ENCODE measurements at places on chromosomes 11 and 22.
A peak's percentile ranks its signal among the peaks of the same experiment; 100 is the strongest.

- peak; percentile 66 for DNase-seq
These were observed 9.7 kb downstream of the FXYD2 start for GRCh38 chr11:117814766-117815261.

DNA sequence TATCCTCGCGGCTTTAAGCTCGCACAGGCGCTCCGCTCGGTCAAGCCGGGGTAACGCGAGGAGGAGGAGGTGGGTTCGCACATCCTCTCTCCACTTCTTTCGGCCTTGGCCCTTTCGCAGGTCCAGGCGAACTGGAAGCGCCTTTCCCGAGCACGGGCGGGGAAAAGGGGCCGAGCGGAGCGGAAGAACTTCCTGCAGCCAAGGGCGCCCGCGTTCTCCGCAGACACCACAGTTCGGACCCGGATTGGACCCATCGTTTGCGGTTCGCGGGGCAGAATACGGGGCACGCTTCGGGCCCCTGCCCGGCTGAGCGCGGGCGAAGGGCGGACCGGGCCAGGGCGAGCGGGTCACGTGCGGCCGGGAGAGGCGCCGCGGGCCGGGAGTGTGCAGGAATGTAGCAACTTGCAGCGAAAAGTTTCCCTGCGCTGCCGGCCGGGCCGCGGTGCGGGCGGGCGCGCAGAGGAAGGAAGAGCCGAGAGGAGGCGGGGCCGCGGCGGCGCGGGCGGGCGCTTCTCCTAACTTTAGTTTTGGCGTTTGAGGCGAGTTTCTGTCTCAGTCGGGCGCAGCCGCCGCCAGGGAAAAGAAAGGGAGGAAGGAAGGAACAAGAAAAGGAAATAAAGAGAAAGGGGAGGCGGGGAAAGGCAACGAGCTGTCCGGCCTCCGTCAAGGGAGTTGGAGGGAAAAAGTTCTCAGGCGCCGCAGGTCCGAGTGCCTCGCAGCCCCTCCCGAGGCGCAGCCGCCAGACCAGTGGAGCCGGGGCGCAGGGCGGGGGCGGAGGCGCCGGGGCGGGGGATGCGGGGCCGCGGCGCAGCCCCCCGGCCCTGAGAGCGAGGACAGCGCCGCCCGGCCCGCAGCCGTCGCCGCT lies at the start of gene YAP1:
Gene YAP1, plus strand, starts transcription at position 552 of the 865 bp plus-strand sequence. CDS start 402 bp downstream, outside the sequence.
- peak; percentile 27 for DNase-seq

DNA sequence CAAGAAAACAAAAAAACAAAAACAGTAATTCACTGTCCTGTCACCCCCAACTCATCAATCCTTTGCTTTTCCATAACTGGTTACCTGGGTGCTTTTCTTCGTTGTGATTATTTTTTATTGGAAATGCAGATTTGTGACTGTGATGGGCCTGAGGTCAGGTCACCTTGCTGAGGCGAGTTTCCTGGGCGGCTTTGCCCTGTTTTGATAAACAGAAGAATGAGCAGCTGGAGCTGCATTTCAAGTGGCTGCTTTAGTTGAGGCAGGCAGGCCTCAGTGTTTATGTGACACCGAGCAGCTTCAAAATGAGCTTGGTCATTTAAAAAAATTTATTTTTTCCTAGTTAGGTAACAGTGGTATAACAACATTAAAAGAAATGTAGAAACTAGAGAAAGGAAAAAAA lies 22.2 kb downstream of the PTPRJ start:
- DNase-seq, result no peak

DNA sequence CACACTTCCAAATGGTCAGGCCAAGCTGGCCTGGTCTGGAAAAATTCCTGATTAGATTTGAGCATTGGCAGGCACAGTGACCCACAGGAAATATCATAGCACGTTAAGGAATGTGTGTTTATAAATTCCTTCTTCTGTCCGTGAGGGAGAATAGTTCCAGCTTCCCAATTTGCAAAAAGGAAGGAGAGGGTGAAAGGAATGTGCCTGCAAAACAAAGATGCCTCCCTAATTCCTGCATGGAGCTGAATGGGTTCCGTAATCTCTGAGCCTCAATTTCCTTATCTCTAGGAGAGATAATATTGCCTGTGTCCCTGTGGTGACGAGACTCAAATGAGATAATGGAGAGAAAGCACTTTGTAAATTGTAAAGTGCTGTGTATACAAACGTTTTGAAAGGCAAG lies 105.1 kb downstream of the FEZ1 start:
- DNase-seq, result no peak

DNA sequence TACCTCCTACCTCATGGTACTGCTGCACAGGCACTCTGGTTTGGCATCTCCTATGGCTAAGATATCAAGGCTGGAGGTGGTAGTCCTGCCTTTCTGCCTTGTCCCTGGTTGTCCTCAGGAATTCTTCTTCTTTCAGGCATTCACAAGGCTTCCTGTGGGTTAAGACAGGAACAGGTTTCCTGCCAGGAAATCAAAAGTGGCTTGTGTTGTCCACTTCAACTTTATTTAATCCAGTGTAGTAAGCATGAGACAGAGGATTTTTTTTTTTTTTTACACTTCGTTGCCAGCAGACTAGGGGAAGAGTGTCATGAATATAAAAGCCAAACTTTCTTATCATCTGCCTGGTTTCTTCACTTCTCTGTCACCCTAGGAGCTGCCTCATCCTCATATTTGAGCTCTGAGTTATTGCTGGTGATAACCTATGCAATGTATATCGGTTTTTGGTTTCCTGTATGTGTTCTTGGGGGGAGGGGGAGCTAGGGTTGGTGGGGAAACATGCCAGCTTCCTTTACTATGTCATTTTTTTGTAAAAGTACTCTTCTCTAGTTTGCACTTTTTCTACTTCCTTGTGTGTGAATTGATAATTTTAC lies 50.2 kb downstream of the XKR3 start:
- no peak for DNase-seq

DNA sequence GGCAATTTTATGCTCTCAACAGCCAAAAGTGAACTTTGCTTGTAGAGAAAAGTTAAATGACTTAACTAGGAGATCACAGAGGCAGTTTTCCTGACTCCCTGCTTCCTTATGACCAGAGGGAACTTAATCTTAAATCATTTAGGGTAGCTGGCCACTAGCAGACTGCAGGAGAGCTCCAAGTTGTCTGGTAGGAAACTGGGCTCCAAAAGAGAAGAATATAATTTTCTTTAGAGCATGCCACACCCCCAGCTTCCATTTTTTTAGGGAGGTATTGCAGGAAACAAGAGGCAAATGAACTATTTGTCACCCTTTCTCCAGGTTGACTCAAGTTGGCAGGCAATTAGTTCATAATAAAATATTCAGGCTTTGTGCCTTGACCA lies 2.6 kb downstream of the METTL15 start:
- no peak for DNase-seq

- DNase-seq, result peak; percentile 17
These were observed 24.7 kb downstream of the DGCR2 start for GRCh38 chr22:19097518-19097917.

DNA sequence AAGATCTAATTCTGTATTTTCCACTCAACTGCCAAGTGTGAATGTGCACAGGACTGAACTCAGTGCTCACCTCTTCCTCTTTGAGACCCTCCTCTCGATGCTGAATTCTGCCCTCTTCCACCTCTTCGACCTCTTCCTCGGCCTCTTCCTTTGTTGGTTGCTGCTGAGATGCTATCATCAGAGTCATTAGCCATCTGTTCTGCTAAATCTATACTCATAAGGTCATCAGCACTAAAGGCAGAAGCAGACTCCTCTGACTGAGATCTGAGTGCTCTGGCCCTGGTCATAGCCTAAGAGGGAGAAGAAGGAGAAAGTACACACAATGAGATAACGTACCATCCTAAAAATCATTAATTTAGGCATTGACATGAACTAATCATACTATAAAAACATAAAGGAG lies 45.9 kb upstream of the GPR83 start:
- no peak for DNase-seq

- DNase-seq, result peak; percentile 17
These were observed 10.4 kb upstream of the SREBF2 start for GRCh38 chr22:41822317-41823057.

DNA sequence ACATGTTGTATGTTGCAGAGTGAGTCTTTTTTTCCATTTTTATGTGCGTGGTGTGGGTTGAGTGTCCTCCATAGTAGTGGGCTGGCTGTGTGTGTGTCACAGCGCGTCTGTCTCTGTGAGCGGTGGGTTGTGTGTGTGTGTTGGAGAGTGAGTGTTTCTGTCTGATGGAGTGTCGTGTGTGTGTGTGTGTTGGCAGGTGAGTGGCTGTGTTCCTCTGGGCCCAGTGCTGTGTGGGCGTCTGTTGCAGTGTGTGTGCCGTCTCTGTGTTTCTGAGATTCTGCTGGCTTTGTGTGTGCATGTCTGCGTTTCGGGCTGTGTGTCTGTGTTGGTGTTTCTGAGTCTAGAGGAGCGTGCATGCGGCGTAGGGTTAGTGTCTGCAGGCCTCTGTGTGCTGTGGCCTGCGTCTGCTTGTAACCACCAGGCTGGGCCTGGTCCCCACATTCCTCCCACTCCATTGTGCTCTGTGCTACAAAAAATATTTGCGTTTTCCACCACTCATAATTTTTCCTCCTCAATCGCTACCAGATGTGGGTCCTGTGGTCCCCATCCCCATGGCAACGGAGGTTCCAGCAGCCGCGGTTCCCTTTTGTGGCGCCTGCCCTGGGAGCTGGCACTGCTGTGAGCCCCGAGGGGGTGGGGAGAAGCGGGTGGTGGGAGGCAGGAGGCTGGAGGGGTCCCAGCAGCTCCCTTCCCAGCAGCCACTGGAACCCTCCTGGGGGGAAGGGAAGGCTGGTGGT lies 15.2 kb downstream of the SCARF2 start:
- DNase-seq, result no peak

DNA sequence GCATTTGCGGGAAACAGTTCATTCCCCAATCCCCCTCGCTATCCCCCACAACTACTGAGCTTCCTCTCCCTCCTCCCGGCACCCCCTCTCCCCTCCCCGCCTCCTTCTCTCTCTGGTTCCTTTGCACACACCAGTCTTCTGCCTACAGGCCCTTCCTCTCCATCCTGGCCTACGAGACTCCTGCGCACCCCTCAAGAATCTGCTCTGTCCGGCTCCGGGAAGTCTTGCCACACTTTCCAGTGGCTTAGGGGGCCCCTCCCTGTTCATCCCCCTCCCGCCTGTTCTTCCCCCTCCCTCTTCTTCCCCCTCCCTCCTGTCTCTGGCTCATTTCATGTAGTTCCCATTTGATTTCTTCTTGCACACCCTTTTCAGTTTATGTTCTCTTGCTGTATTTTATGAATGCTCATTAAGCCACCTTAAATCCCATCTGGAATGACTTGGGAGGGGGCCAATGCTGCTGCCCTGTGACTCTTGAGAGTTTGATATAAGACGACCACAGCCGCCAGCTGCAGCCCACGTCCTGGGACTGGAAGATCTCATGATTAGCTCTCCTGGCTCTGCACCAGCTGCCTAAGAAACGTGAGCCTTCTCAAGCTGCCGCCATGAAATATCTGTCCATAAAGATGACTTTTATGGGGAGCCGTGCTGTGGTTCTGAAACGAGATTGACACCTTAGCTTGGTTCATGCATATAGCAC lies 50.9 kb downstream of the RPS6KA4 start:
- DNase-seq, result peak; percentile 35

- DNase-seq, result peak; percentile 81
These were observed 93.9 kb downstream of the TECTA start for GRCh38 chr11:121194731-121195596.

DNA sequence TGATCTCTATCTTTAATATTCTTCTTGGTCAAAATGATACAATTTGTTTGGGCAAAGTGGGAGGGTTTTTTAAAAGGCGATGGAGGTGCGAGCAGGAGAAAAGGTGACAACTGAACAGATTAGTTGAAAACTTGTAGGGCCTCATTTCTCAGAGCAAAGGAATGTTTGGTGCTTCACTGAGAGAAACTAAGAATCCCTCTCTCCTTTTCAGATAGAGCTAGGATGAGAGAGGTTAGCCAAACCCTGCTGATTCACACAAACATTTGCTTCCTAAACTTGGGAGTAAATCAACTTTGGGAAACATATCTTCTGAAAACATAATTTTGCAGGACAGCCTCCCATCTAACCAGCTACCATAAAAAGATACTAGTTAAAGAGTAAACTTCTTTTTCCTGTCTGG lies 57.0 kb downstream of the PHF21A start:
- no peak for DNase-seq

GRCh38 chr11:9029422-9029821 lies 25.6 kb upstream of the NRIP3 start:
- DNase-seq, result no peak

DNA sequence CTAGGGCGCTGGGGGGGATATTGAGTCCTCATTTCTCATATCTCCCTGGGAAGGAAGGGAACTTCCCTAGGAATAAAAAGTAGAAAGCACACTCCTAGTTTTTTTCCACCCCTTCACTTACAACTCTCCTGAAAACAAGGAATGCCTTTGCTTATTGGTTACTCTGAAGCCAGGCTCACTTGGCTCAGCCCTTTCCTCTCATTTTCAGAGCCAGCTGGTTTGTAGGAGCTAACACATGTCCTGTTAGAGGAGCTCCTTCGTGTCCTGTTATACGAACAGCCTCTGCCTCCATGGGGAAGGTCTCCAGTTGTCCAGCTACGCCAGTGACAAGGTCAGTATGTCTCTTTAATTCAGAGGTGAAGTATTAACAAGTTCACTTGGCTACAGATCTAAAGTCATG lies 17.6 kb downstream of the ALKBH8 start:
- no peak for DNase-seq

DNA sequence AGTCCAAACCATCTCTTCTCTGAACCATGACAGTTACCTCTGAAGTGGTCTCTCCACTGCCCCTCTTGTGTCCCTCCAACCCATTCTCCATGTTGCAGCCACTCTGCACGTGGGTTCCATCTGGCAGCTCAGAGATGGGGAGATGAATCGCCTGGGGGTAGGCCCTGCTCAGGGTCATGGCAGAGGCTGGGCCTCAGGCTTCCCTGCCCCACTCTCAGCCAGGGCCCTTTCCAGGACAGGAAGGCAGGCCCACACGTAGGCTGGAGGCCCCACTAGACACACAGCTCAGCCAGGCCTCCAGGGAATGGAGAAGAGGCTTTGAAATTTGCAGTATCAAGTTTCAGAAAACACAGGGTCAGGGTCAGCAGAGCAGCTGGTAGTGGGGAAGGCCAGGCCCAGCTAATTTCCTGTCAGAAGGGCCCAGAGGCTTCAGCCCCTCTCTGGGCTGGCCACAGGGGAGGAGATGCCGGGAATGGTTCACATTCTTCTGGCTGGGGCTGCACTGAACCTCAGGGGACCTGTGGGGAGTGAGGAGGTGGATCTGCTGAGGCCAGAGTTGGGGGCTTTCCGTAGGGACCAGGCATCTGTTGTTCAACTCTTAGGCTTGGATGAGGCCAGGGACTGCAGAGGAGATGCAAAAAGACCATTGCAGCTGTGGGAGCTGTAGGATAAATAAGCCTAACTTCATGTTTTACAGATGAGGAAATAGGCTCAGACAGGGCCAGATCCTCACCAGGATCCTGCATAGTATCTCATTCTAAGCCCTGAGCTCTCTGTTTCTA lies 101.6 kb downstream of the SWAP70 start:
- DNase-seq, result no peak

- DNase-seq, result no peak
These were observed 30.0 kb upstream of the PTPRJ start for GRCh38 chr11:47950396-47950795.

DNA sequence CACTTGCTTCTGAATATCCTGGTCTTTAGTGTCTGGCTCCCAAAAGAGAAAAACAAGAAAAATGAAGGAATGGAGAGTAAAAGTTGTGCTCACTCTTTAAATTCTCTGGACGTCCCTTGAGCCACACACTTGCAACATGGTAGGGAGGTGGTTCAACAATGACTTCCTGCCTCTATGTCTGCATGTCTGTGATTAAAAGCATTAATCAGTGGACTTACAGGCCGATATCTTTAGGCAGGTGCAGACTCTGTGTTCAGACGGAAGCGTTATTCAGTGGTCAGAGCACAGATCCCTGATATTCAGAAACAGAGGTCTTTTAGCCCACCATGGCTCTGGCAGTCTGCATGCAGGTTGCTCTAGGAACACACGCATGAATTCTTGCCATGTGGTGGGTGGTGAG lies 1920.0 kb upstream of the RAG2 start:
- no peak for DNase-seq
